ENCODE measurements at places on chromosomes 3 and 15.
A peak's percentile ranks its signal among the peaks of the same experiment; 100 is the strongest.

DNA sequence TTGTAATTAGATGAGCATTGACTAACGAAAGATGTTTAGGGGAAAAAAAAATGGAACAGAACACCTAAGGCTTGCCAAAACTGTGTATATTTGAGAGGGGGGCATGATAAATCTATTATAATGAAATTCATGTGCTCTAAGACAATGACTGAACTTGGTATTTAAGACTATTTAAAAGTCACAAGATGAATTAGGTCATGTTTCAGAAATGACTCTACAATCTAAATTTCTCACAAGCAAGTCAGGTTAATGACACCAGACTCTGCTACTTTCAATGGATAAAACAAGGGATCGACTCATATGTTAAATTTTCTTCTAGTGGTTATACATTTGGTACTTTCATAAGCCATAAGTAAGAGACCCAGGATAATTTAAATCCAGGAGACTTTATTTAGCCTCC, 78.4 kb downstream of the DUT start:
- no peak for DNase-seq

GRCh38 chr3:119562307-119562961, 3.0 kb upstream of the CD80 start:
- peak; percentile 82 for DNase-seq

DNA sequence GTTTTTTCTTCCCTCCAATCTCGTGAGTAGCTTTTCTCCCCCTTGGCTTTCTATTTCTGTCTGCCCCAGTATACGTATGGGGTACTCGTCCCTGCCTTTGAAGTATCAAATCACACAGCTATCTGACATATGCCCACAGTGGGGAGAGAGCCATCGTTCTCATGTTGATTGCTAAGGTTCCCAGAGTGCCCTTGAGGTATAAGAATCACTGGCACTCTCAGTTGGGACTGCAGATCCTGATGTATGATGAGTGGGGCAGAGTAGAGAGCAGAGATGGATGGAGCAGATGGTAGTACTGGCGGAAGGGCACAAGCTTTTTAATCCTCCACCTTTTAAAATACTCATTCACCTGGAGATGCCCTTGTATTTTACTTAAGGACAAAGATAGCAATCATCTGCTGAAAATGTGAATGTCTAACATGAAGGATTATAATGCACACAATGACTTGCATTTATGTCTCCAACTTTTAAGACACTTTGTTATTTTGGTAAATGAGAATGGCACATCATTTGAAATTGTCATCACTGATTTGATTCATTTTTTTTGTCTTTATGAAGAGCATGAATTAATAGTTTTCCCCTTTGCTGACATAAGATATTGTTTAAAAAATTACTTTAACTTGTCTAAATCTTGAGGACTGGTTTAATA, 239.6 kb downstream of the NR1D2 start:
- DNase-seq: no peak

DNA sequence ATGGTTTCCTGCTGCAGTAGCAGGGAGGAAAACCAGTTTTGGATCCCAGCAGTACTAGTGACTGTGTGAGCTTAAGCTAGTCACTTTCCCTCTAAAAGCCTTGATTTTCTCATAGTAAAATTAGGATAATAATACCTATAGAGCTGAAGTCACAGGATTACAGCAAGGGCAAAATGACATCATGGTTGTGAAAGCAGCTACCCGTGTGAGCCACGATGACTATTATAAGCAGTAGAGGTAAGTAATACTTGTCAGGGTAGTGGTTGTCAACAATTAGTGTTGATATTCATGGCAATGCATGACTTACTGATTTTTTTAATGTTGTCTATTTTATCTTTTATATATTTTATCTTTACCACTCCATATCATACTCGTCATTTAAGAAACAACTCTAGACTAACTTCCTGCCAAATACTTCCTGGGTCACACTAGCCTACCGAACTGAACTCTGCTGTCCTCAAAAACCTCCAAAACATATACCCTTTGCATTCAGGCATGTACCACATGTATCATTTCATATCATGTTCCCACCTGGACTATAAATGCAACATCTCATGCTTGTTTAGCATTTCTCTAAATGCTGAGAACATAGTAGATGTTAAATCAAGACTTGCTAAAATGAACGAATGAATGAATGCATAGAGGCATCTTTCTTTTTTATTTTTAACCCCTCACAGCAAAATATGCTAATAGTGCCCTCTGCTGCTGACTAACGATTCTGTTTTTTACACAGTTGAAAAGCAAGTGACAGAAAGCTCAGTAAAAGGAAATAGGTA, 172.6 kb downstream of the P3H2 start:
- DNase-seq: peak; percentile 75
